ENCODE measurements at places on chromosomes 2 and 18.

DNA sequence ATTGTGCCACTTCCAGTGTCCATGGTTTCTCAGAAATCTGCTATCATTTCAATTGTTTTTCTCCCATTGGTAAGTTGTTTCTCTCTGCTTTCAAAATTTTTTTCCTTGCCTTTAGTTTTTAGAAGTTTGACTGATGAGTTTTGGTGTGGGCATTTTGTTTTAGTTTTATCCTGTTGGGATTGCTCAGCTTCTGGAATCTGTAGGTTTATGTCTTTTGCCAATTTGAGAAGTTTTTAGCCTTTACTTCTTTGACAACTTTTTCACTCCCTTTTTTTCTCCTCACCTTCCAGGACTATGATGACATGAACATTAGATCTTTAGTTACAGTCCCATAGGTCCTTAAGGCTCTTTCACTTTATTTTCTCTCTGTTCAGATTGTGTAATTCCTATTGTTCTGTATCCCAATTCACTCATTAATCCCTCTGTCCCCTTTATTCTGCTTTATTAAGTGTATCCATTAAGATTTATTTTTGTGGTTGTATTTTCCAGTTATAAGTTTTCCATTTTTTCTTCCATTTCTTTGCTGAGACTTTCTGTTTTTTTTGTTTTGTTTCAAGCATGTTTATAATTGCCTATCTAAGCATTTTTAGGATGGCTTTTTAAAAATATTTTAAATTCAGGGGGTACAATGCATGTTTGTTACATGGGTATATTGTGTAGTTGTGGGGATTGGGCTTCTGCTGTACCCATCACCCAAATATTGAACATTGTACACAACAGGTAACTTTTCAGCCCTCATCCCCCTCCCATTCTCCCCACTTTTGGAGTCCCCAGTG is 17.9 kb downstream of the MFSD6 start:
- DNase-seq, result no peak

DNA sequence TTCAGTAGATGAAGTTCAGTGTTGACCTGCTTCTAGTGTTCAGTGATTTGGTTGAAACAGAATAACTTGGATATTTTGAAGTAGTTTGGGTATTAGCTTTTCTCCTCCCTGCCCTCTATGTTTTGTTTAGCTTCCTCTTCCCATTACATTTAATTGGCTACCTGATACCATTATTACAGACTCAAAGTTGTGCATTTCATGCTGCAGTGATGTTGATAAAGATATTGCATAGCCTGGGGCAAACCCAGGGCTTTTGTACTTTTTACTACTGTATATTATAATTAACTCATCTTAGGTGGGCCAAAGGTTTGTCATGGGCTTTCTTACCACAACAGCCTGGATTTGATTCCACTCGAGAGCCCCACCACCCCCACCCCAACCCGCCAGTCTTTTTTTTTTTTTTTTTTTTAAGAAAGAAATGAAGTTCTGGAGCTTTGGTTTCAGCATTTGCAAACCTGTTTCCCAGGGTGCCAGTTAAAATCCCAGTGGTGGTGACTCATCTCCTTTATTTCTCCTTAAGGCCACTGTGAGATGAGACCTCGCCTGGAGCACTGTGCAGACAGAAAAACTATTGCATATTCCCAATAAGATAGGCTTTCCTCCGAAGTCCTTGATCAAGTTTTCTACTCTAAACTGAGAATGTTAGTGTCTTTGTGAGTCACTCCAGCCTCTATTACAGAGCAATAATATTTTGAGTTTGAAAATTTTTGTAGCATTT is 393.7 kb upstream of the FANCL start:
- peak; percentile 55 for DNase-seq

DNA sequence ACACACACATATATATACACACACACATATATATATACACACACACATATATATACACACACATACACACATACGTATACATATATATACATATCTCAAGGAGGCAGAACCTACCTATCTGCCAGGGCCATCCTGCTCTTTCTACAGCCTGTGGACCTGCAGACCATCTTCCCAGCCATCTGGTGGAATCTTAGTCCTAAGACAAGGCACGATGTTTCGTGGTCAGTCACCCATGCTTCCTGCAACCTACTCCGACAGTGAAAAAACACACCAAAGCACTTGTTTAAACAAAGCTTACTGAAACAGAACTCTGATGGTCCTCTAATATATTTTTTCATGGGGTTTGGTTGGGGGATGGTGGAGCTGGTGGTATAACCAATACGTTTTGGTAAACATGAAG is 164.2 kb upstream of the ZNF521 start:
- DNase-seq, result no peak

DNA sequence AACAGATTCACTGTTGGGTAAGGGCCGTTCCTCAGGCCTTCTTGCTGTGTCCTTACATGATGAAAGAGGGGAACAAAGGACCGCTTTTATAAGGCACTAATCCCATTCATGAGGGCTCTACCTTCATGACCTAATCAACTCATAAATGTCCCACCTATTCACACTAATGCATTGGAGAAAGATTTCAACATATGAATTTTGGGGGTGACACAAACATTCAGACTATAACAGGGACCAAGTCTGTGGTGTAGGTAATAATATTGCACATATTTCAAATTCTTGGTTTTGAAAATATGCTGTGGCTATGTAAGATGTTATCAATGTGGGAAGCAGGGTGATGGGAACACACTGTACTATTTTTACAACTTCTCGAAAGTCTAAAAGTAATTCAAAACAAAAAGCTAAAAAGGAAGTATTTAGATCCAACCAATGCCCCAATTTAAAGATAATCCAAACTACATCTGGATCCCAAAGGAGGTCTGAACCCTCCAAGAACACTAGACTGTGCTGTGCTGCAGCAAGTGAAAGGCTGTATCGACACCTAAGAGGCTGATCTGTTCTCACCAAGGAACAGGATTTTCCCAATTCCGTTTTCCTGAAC is 82.4 kb upstream of the TGIF1 start:
- peak; percentile 15 for DNase-seq

DNA sequence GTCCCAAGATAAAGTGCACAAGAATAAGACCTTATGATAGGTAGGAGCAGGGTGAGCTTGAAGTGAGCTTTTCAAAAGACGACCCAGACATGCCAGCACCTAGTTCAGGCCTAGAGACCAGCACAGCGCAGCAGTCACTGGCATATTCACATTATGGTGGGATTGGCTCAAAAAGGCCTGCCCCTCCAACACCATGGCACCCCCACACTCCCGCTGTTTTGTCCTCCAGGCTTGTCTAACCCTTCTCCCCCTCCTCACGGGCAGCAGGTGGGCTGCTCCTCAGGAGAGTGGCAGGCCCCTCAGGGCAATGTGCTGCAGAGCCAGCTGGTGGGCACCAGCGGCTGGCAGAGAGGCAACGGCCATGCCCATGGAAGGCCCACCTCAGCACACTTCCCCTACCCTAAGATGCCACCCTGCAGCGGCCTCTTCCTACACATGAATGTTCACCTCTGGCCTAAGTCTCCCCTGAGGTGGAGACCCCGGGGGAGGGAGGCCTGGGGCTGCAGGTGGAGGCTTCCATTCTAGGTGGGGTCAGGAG is 25.6 kb downstream of the EMX1 start:
- no peak for DNase-seq

Data from HT1080 (cell line).